ENCODE measurements at places on chromosomes 16 and 17.

- DNase-seq: no peak
Observed at GRCh38 chr17:35944151-35944550, 638 bp upstream of the LYZL6 start.

DNA sequence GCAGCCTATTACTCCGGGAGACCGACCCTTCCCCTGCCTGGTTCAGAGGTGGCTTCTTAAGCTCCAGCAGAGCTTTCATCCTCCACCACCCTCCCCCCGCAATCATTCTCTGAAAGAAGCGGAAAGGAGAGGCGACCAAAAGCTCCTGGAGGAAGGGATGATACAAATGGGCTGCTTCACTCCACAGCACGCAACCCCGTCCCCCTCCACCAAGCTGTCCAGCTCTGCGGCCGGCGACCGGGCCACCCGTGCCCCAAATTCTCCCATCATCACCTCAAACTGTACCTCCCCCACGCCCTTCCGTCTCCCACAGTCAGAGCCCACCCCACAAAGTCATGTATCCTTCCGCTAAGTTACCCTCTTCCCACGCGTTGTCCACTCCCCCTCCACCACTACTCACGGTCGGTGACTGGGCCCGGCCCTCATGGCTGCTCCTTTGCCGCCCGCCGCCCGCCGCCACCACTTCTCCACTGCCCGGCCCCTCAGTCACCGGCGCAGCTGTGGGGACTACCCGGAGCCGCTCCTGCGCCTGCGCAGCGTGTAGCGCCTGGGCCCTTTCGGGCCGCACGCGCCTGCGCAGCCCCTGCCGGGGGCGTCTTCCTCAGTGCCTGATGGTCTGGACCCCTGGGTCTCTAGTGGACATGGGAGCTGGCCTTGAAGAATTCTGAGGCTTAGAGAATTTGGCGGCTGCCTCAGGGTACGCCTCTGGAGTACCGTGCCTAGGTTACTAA lies at the start of gene FAM222B:
TSS of gene FAM222B (minus strand) at position 509 of the 731 bp plus-strand sequence. CDS start 76,123 bp downstream, outside the sequence.
- no peak for DNase-seq

DNA sequence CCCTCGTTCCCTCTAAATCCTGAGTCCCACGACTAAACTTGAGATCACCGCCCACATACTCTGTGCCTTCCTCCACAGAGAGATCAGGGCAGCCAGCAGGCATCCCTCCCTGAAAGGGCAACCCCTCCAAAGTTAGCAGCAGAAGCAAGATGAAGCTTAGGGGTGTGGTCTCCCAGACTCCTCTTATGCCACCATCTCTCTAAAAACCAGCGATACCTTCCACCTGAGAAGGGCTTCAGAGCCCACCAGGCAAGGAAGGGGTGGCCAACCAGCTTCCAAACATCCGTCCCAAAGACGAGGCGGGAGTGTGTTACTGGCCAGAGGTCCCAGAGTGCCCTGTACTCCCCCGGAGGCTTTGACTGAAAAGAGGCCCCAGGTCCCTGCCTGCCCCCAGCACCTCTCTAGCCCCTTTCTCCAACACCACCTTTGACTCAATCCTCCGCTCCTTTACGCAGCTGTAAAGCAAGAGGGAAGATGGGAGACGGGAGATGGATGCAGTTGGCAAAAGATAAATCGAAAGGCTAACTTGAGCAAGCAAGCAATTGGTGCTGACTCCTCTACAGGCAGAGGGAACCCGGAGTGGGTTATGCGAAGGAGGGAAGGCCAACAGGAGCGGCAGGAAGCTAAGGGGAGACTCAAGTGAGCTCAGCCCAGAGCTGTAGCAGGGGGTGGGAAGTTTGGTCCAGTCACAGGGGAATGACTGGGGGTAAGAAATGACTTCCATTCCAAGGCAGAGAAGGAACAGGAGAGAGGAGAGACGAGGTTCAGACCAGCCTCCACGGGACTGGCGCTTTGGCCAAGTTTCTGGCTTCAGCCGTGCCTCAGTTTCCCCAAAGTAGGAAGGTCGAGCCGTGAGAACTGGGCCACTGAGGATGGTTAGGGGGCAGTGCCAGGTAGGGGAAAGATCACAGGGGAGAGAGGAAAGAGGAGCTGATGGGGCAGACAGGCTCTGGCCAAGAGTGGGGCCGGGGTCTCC lies 1.0 kb downstream of the ST3GAL2 start:
- no peak for DNase-seq

DNA sequence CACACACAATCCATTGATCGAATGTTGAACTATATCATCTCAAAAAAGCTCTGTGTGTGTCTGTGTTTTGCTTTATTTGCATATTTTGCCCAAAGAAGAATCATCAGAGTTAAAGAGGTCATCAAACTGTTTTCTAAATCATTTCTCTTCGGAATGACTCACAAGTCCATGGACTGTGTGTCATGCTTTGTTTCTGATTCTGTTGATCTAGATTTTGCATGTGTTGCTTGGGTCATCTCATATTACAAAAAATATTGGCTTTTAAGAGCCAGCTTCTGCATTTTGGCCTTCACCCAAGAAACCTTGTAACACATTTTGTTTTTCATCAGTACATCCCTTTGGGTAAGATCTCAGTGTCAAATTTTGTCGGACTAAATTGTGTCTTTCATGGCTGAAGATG lies 471.2 kb upstream of the HSBP1 start:
- peak; percentile 77 for DNase-seq

DNA sequence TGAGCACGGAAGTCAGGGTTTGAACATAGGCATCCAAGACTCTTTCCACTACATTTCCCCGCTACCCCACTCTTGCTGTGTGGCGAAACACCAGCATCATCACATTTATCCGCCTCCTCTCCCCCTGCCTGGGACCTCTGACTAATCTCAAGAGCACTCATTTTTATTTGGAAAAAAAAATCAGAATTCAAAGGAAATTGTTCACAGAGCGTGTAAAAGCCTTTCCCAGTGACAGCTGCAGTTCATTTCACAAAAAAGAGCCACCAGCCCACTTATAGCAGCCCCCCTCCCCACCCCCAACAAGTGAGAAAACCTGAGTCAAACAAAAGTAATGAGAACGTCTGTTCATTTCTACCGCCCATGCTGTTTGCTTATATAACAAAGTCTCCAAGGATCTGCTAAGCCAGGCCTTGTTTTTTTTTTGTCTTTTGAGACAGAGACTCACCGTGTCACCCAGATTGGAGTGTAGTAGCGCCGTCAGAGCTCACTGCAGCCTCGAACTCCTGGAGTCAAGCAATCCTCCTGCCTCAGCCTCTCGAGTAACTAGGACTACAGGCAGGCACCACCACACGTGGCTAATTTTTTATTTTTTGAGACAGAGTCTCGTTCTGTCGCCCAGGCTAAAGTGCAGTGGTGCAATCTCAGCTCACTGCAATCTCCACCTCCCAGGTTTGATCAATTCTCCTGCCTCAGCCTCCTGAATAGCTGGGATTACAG lies 48.3 kb upstream of the HAPSTR1 start:
- DNase-seq: peak; percentile 60

GRCh38 chr16:69479775-69480174 lies 55.4 kb downstream of the CYB5B start:
- no peak for DNase-seq

GRCh38 chr16:57240851-57241250 lies 4.2 kb upstream of the ARL2BP start:
- no peak for DNase-seq
